ENCODE measurements at places on chromosomes 4 and X.
A peak's percentile ranks its signal among the peaks of the same experiment; 100 is the strongest.

- no peak for DNase-seq
Measured at GRCh38 chrX:53642337-53642736, 44.2 kb downstream of the HUWE1 start.

DNA sequence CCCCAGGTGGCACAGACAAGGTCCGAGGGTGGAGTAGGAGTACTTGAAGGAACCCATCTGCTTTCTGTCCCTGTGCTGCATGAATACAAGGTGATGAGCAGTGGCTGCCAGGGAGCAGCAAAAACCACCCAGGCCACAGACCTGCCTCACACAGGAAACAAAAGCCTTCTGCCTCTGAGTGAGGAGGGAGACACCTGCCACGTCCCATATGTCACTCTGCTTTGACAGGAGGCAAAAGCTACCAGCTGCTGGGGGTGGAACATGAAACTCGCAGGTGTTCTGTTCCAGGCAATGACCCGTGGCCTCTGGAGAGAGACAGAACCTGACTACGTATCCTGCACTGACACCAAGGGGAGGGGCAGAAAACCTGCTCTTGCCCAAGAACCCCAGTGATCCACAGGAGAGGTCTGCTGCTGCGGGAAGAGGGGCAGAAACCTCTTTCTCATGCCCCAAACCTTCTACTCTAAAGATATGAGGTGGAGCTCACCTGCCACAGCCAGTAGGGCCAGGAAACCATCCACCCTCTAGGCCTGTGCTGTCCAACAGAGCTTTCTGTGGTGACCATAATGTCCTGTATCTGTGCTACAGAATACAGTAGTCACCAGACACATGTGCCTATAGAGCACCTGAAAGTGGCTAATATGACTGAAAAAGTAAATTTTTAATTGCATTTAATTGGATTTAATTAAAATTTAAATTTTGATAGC, 172.9 kb downstream of the PRDM5 start:
- DNase-seq: no peak

GRCh38 chrX:109843963-109844751, 111.1 kb upstream of the ACSL4 start:
- DNase-seq: no peak

DNA sequence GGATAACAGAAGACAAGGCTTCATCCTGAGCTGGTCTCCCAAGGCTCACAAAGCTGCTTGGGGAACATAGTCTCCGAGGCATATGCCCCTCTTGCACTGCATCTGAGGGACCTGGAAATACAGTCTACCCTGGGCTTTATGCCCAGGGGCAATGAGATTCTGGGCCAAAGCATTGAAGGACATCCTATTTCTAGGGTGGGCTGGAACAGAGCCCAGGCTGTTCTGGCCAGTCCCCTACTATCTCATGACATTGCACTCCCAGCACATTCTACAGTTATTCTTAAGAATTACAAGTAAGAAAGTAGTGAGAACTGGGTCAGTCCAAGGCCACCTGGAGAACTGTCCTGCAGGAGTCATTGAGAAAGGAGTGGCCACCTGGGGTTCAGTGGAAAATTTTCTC, 107.6 kb downstream of the USP46 start:
- DNase-seq: no peak

DNA sequence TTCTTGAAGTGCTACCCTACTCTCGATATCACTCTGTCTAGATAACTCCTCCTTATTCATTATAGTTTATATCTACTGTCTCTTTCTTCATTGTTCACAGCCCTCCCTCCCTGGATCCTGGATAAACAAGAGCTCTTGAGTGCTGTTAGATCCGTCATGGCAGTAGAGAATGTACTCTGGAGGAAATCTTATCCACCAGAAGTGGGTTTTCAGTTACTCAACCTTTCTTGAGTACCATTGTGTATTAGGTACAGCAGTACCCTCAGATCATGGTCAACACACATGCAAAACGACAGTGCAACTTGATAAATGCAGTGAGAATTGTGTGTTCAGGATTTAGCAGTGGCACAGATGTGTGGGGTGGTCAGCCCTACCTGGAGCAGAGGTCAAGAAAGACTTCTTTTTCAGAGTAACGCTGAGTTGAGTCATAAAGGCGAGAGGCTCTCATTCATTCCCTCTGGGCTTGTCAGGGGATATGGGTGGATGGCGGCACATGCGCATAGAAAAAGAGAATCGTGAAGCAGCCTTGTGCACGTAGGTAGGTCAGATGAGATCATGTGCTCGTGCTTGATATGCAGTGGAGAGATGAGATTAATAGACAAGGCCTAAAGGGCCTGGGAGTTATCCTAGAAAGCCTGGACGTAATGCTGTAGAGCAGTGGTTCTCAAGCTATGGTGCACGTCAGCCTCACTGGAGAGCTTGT, 89.5 kb downstream of the SNX25 start:
- no peak for DNase-seq

- DNase-seq: no peak
Measured at GRCh38 chr4:102454981-102455685, 46.0 kb upstream of the NFKB1 start.

DNA sequence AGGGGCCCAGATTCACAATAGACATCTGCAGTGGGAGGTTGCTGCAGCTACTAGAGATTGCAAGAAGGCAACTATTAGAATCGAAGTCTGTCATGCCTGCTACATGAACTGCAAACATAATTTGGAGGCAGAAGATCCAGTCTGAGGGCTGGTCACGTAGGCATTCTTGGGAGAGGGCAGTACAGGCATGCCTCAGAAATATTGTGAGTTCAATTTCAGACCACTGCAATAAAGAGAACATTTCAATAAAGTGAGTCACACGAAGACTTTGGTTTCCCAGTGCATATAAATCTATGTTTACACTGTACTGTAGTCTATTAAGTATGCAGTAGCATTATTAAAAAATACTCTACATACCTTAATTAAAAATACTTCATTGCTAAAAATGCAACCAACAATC, 585.8 kb upstream of the FAT1 start:
- no peak for DNase-seq

DNA sequence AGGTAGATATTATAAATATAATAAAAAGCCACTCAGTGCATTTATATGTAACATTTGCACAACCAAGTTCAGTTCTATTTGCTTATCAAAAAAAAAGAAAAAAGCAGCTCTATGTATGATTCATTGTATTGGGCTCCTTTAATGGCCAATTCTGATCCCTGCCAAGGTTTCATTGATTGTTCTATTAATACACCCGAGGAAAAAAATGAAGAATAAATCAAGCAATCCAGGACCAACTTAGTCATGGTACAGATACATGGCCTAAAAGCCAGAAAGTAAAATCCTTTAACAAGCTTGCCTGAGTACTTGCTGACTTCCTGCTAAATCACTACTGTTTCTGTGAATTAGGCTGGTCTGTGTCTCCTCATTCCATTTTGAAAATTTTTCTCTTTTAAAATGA, 77.6 kb upstream of the PCDH7 start:
- no peak for DNase-seq

DNA sequence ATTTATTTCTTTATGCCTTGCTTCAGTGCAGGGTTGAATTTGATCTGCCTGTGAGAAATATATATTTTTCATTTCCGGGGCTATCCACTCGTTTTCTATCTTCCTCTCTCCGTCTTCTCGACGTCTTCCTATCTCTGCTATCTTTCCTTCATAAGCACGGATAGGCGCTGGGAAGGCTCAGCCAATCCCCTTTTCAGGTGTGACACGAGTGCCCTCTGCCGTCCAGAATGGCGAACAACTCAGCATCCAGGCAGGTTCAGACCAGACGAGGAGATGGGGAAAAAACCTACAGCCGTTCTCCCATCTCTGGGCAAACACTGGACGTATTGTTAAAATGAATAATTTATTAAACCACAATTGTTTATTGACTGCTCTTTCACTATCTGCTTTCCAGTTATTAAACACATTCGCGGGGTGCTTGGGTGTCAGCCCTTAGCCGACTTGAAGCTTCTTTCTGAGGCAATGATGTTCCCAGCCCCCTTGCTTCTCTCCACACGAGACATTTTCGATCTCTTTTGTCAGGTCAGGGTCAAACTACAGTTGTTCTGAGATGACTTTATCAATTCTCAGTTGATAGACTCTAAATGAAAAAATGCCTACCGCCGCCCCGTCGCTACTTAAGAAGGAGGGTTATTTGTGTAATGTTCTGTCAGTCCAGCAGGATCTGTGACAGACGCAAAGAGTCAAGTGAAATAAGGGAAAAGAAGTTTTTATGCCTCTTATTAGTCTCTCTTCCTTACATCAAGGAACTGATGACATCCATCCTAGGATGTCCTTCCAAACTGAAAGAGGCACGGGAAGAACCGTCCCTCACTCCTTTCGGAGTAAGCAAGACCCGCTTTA, 96.3 kb upstream of the NOCT start:
- DNase-seq: peak; percentile 52
